CD4-positive, alpha-beta memory T cell (primary cell): ENCODE measurements at places on chromosomes 2 and 18. TPM values are rescaled to one million over a fixed set of nuclear protein-coding genes. Genes with fewer than 3 reads are reported as not detected.

The SEPTIN10 gene
- polyA plus RNA-seq = 3.3 TPM

- no peak overlapping the region for H3K4me3 ChIP-seq
- no peak overlapping the region for H3K27ac ChIP-seq
- H3K27me3 ChIP-seq = no peaks in the 10 kb centered on the region
- DNase-seq = no peak
- no peaks in the 10 kb centered on the region for H3K4me1 ChIP-seq
These were observed 7.7 kb downstream of the ZSCAN30 start for GRCh38 chr18:35282353-35282752.

- H3K4me3 ChIP-seq = no peak overlapping the region
- DNase-seq = no peak
- no peaks in the 10 kb centered on the region for H3K27me3 ChIP-seq
- H3K36me3 ChIP-seq = peaks cover 6% of the 10 kb centered on the region
- no peaks in the 10 kb centered on the region for H3K4me1 ChIP-seq
These were observed 45.8 kb downstream of the WDR7 start for GRCh38 chr18:56696966-56697365.

DNA sequence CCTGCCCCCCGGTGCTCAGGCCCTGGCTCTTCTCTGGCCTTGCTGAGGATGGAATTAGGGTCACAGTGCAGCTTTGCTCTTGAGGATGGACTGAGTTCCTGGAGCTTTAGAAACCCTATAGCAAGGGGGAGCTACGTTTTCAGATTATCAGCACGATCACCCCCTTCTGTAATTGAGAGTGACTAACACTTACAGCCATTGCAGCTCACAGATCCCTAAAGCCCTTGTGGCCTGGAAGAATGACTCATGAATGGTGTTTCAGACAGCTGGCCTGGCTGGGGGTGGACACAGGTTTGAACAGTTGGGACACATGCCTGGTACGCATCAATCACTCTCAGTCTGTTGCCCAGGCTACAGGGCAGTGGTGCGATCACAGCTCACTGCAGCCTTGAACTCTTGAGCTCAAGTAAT is 79.7 kb upstream of the IGFBP5 start:
- no peak overlapping the region for H3K27ac ChIP-seq
- no peaks in the 10 kb centered on the region for H3K27me3 ChIP-seq
- H3K4me3 ChIP-seq = no peak overlapping the region
- H3K36me3 ChIP-seq = no peaks in the 10 kb centered on the region
- H3K4me1 ChIP-seq = no peaks in the 10 kb centered on the region
- DNase-seq = no peak

- no peaks in the 10 kb centered on the region for H3K36me3 ChIP-seq
- DNase-seq = no peak
- H3K4me1 ChIP-seq = no peaks in the 10 kb centered on the region
- no peak overlapping the region for H3K4me3 ChIP-seq
These were observed 548.0 kb downstream of the CNTNAP5 start for GRCh38 chr2:124572934-124573634.

DNA sequence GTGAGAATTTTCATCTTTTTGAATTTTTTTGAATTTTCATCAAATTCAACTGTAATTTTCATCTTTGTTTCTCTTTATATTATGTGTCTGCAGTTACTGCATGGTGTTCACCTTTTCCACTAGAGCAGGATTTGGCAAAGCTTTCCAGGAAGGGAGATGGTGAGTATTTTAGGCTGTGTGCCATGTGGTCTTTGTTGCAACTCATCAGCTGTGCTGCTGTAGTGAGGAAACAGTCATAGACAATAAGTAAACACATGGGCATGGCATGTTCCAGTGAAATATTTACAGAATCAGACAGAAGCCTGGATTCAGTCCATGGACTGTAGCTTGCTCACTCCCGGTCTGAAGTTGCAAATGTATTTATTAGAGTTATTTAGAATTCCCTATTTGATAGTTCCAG is 120.4 kb downstream of the DCDC2C start:
- no peak overlapping the region for H3K27ac ChIP-seq
- no peak overlapping the region for H3K4me3 ChIP-seq
- H3K4me1 ChIP-seq = no peaks in the 10 kb centered on the region
- no peaks in the 10 kb centered on the region for H3K27me3 ChIP-seq
- no peak for DNase-seq
- no peaks in the 10 kb centered on the region for H3K36me3 ChIP-seq

The ZNF24 gene
- polyA plus RNA-seq = 76.1 TPM

- H3K4me3 ChIP-seq = no peak overlapping the region
- no peaks in the 10 kb centered on the region for H3K4me1 ChIP-seq
- no peak overlapping the region for H3K27ac ChIP-seq
- no peaks in the 10 kb centered on the region for H3K36me3 ChIP-seq
These were observed 33.0 kb downstream of the FTCDNL1 start for GRCh38 chr2:199818026-199818425.

The TLX2 gene
- 0.33 TPM for polyA plus RNA-seq

The MYCN gene
- not detected for polyA plus RNA-seq

- no peak overlapping the region for H3K4me3 ChIP-seq
- H3K36me3 ChIP-seq = no peaks in the 10 kb centered on the region
- H3K27me3 ChIP-seq = peaks cover 3% of the 10 kb centered on the region
- peaks cover 3% of the 10 kb centered on the region for H3K4me1 ChIP-seq
- H3K27ac ChIP-seq = no peak overlapping the region
These were observed 3.1 kb downstream of the GCG start for GRCh38 chr2:162148956-162149355.

DNA sequence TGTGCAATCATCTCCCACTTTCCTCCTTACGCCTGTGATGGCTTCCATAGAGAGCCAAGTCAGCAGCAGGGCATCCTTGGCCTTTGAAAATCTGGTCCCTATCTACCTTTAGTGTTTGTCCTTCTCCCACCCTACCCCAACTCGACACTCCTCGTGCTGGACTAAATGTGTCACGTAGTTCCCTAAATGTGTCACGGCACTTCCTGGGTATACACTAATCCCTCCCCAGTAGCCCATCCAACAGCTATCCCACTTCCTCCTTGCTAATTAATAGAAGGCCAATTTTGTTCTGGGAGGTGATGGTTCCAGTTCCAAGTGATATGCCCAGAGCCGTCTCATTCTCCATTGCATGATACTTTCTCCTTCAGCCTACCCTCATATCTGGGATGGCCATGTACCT is 36.5 kb upstream of the ZFP36L2 start:
- no peak overlapping the region for H3K27ac ChIP-seq
- H3K4me1 ChIP-seq = no peaks in the 10 kb centered on the region
- H3K4me3 ChIP-seq = no peak overlapping the region
- no peak for DNase-seq
- H3K36me3 ChIP-seq = no peaks in the 10 kb centered on the region
- no peaks in the 10 kb centered on the region for H3K27me3 ChIP-seq

DNA sequence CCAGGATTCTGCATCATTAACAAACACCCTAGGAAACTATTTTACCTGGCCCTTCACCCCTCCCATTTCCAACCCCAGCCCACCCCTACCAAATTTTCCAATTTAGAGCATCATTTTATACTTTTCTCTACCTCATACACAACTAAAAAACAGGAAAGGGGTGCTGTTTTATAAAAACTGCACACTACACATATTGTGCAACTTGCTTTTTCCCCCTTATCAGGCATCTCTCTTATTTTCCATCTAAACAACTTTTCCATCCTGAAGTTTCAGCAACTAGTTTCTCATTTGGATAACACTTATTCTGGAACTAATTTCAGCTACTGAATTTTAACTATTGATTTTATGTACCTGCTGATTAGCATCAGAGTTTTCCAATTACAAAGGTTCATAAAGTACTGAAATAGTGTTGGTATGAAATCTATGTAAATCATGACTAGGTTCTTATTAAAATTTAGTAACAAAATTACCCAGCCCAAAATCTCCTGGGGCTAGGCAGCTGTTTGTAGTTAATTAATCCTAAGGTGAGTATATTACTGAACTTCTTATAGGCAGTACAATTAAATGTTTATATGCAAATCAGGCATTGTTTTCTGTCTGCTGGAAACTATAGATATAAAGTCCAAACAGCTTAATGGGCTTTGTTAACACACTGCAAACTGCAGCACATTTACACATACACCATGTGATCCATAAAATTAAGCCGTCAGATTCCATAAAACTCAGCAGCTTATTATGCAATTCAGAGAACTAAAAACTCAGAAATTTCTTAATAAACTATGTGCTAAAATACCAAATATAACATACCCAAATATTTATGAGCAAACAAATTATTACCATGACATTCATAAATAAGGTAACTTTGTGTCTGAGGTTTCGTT is 7.9 kb downstream of the SF3B1 start:
- no peak overlapping the region for H3K4me3 ChIP-seq
- H3K27me3 ChIP-seq = no peaks in the 10 kb centered on the region
- H3K4me1 ChIP-seq = peaks cover 83% of the 10 kb centered on the region
- H3K27ac ChIP-seq = peak overlapping the region; percentile 6

- H3K27ac ChIP-seq = no peak overlapping the region
- H3K4me3 ChIP-seq = no peak overlapping the region
- no peak for DNase-seq
- H3K4me1 ChIP-seq = no peaks in the 10 kb centered on the region
These were observed 17.5 kb downstream of the C18orf63 start for GRCh38 chr18:74333091-74333490.

The UGT1A5 gene
- not detected for polyA plus RNA-seq

- no peak for DNase-seq
- no peak overlapping the region for H3K27ac ChIP-seq
- no peaks in the 10 kb centered on the region for H3K27me3 ChIP-seq
These were observed 230.8 kb downstream of the CELF4 start for GRCh38 chr18:37334631-37335408.

DNA sequence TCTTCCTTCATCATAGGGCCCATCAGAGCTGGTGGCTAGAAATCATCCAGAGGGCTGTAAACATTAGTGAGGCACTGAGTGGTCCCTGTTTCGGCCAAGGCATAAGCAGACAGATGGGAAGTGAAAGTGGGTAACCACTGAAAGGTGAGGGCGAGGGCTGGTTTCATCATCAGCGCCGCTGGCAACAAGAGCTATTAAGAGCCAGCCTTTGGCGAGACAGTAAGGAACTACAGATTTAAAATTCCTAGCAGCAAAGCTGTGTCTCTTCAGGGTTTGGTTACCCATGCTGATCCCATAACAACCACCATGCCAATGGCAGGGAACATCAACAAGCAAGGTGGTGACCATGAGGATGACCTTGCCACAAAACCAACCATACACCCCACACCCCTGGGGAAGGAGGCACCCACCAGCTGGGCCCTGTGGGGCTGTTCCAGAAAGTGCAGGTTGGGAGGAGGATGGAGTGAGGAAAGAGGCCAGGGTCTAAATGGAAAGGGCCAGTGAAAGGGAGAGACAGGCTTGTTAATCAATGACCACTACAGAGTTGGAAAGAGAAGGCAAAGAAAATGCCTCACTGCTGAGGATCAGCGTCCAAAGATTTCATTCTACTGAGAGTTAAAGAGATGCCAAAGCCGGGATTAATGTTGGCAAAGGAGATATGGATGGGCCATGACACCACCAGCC is 9.0 kb upstream of the SLC20A1 start:
- H3K36me3 ChIP-seq = no peaks in the 10 kb centered on the region
- H3K4me3 ChIP-seq = no peak overlapping the region
- no peak for DNase-seq
- peaks cover 50% of the 10 kb centered on the region for H3K4me1 ChIP-seq
- H3K27ac ChIP-seq = no peak overlapping the region

GRCh38 chr2:25851740-25852503 is 26.4 kb downstream of the ASXL2 start:
- peak; percentile 79 for DNase-seq
- no peak overlapping the region for H3K4me3 ChIP-seq
- peaks cover 48% of the 10 kb centered on the region for H3K4me1 ChIP-seq
- H3K36me3 ChIP-seq = no peaks in the 10 kb centered on the region
- no peaks in the 10 kb centered on the region for H3K27me3 ChIP-seq

The MC4R gene
- polyA plus RNA-seq = not detected

The BCL11A gene
- 1.6 TPM for polyA plus RNA-seq

The SCN7A gene
- not detected for polyA plus RNA-seq

The VWC2L gene
- not detected for polyA plus RNA-seq

The UGT1A3 gene
- not detected for polyA plus RNA-seq

GRCh38 chr18:70371908-70372307 is 83.1 kb downstream of the SOCS6 start:
- H3K4me1 ChIP-seq = no peaks in the 10 kb centered on the region
- H3K36me3 ChIP-seq = no peaks in the 10 kb centered on the region
- no peak overlapping the region for H3K27ac ChIP-seq
- no peak overlapping the region for H3K4me3 ChIP-seq

- no peaks in the 10 kb centered on the region for H3K36me3 ChIP-seq
- no peak overlapping the region for H3K27ac ChIP-seq
- H3K4me3 ChIP-seq = no peak overlapping the region
- H3K27me3 ChIP-seq = no peaks in the 10 kb centered on the region
- no peak for DNase-seq
These were observed 27.6 kb downstream of the CIB4 start for GRCh38 chr2:26613241-26614215.

GRCh38 chr2:142881619-142882018 is 4.2 kb downstream of the KYNU start:
- H3K27ac ChIP-seq = no peak overlapping the region
- H3K36me3 ChIP-seq = no peaks in the 10 kb centered on the region
- H3K4me1 ChIP-seq = no peaks in the 10 kb centered on the region
- no peak overlapping the region for H3K4me3 ChIP-seq

The MPP4 gene
- polyA plus RNA-seq = not detected

The RAB27B gene
- polyA plus RNA-seq = 1.0 TPM

DNA sequence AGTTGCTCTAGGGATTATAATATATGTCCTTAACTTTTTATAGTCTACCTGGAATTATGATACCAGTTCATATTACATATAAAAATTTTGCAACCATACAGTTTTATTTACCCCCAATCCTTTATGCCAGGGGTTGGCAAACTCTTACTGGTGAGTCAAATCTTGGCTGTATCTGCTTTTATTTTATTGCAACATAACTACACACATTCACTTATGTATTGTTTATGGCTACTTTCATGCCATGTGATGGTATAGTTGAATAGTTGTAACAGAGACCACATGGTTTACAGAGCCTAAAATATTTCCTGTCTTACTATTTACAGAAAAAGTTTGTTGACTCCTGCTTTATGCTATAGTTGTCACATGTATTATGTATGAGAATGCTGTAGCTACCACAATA is 25.8 kb upstream of the DLX2 start:
- no peaks in the 10 kb centered on the region for H3K4me1 ChIP-seq
- no peak for DNase-seq
- no peak overlapping the region for H3K4me3 ChIP-seq

GRCh38 chr2:23454501-23455120 is 69.6 kb downstream of the KLHL29 start:
- H3K27ac ChIP-seq = no peak overlapping the region
- H3K4me3 ChIP-seq = no peak overlapping the region
- peaks cover 15% of the 10 kb centered on the region for H3K4me1 ChIP-seq
- no peaks in the 10 kb centered on the region for H3K36me3 ChIP-seq
- DNase-seq = no peak
